ENCODE measurements at places on chromosomes 7 and 10.

GRCh38 chr10:16195894-16196293 lies 240.9 kb upstream of the PTER start:
- no peak for DNase-seq

DNA sequence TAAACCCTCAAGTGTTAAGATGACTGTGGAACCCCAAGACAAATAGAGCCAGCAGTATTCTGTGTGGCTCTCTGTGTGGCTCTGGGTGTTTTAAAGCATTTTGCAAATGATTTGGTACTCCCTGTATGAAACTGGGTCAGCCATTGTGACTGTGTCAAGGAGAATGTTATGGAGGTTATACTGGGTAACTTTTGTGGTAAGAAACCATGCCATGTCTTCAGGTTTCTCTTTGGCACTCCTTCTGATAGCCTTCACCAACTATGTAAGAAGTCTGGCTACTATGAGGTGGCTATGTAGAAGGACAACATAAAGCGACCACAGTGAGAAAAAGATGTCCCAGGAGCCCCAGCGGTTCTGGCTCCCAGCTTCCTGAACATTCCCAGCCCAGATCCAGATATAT lies 226.6 kb upstream of the RHOBTB1 start:
- DNase-seq, result no peak

DNA sequence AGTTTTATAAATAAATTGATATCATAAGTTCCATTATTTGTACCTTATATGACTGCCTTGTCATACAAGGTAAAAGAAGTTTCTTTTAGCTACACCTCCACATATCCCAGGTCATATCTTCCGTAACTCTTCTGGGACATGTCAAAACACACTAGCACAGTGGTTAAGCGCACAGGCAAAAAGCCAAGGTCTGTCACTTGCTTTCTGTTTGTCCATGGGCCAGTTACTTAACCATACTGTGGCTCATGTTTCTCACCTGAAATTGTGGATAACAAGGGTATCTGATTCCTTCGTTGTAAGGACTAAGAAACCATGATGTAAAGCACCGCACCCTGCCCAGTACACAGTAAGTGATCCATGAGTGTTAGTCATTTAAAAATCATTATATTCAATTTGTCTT lies 56.2 kb downstream of the SEMA3D start:
- no peak for DNase-seq

DNA sequence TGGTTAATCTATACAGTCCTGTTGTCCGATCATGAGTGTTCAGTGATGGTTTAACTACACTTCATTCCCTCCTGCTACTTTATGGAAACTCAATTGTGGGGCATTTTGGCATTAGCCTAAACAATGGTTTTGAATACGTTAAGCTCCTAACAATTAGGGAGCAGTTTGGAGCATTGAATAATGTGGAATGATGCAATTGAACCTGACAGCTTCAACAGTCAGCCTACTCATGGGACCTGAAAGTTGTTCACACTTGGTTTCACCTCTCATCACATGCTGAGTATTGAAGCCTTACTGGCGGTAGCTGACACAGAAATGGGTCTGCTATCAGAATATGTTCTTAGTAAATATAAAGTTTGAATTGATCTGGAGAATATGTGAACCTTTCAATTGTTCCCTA lies 186.1 kb downstream of the MLLT10 start:
- no peak for DNase-seq

DNA sequence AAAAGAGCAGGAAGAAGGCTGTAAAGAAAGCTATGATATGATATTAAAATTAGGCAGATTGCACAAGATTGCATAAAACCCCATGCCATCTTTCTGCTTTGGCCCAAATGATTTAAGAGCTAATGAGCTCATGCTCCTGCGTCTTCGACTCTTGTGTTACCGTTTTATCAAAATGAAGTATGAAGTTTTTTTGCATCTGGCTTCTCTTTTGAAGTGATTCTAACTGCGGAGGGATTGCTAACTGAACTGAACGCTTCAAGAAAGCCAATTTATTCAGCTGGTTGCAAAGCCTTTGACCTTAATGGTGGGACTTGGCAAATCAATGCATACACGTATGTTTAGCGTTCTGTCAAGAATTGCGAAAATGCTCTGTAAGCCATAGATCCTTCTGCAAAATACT lies 282.9 kb downstream of the TWIST1 start:
- DNase-seq, result no peak

- DNase-seq, result no peak
Measured at GRCh38 chr10:89915968-89916367, 214.6 kb downstream of the KIF20B start.

GRCh38 chr7:66050337-66050957 lies 25.2 kb upstream of the ASL start:
- no peak for DNase-seq

DNA sequence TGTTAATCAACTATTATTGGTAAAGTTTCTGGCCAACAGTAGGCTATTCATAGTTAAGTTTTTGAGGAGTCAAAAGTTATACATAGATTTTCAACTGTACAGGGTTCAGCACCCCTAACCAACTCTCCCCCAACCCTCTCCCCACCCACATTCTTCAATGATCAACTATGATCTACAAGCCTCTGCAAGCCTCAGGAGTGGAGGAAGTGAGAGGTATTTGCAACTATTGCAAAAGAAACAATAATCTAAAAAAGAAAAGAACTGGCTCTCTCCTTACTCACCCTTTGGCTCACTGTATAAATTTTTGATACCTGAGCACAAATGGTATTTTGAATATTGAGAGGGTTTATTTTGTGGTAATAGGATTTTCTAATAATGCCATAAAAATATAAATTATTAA lies 179.8 kb downstream of the IPMK start:
- no peak for DNase-seq

DNA sequence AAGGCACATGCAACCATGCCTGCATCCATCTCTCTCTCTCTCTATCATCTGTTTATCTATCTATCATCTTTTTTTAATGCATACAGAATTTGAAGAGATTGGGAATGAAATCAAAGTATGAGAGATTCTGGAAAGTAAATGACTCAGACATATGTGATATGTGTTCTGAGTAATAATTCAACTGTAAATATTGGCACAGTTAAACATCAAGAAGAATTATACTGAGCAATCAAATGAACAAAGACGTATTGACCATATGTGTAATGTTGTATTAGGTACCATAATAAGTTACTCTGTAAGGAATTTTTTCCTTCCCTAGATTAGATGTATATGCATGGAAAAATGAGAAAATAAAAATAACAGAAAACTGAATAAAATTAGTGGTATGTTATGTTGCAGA lies 108.3 kb downstream of the SUGCT start:
- no peak for DNase-seq

GRCh38 chr10:48551861-48552591 lies 52.8 kb downstream of the ARHGAP22 start:
- no peak for DNase-seq

GRCh38 chr10:33460505-33461294 lies 126.2 kb upstream of the NRP1 start:
- no peak for DNase-seq

- no peak for DNase-seq
Measured at GRCh38 chr7:33671531-33672262, 233.6 kb upstream of the BMPER start.

GRCh38 chr7:42700406-42701327 lies 211.2 kb downstream of the C7orf25 start:
- no peak for DNase-seq

- no peak for DNase-seq
Measured at GRCh38 chr10:75379212-75379724, 22.3 kb downstream of the ZNF503 start.

GRCh38 chr10:7161484-7162250 lies 249.2 kb downstream of the SFMBT2 start:
- DNase-seq, result no peak

All from stimulated activated CD4-positive, alpha-beta T cell treated with anti-CD3 and anti-CD28 coated beads, Interleukin-2, amount 100 ng/mL, for 4 hours (primary cell).